Gastroesophageal sphincter (tissue), 4 donors: ENCODE measurements at places on chromosomes 4 and X.

DNA sequence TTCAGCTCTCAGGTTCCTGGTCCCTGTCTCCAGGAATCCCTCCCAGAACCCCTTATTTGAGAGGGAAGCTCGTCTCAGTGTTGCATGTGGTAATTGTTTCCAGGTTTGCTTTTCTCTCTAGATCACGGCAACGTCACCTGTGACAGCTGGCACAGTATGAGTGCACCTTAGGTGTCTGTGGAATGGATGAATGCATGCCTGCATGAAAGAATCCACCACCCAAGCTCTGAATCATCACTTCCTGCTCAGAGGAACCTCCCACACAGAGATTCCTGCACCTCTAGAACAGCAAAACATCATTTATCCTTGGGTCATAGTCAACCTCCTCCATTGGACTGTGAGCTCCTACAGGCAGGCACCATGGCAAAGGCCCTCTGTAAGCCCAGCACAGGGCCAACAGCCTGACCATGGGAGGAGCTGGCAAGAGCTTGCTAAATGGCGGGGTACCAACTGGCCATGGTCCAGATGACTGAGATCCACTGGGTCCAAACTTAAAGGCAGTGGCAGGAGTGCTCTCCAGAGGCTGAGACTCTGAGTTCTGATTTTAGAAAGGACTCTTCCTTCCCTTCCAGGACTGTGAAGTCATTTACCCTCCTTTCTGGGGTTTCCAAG lies 116.2 kb downstream of the SLC2A9 start:
- ATAC-seq = no peak

GRCh38 chr4:139025841-139026240 lies 10.3 kb downstream of the NOCT start:
- no peak for ATAC-seq

DNA sequence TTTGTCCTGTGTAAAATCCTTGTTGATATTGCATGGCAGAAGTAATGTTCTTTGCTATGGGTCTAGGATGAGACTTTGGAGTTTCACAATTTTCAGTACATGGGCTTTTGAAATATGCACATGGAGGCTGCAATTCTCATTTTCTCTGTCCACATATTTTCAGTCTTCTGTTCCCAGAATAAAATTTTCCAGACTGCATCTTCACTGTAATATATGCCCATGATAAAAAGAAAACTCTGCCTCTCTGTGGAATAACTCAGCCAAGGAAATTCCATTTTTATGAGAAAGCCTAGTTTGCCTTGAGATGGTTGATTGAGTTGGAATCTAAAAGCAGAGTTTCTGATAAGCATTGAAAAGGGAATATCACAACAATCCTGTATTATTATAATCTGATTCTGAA lies 601.4 kb upstream of the AADAT start:
- no peak for ATAC-seq

DNA sequence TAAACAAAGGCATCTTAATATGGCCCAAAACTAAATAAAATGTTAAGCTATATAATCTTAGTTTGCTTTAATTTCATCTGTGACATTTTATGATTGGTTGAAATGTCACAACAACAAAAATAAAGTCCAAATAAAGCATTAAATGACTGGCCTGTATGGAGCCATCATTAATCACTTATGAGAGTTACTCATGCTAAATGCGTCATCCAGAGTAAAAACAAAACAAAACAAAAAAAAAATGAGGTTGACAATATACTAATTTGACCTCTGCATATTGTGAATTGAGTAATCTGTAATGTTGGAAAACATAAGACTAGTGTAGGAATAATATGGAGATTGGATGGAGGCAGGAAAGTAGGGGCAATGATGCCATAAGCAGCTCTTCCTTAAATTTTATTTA lies 139.7 kb downstream of the MAPK10 start:
- no peak for ATAC-seq

- ATAC-seq = no peak
These were observed 258.1 kb upstream of the AGTR2 start for GRCh38 chrX:115912372-115912897.

GRCh38 chr4:81030981-81031791 lies 678 bp downstream of the BMP3 start:
- ATAC-seq = peak; percentile 38

DNA sequence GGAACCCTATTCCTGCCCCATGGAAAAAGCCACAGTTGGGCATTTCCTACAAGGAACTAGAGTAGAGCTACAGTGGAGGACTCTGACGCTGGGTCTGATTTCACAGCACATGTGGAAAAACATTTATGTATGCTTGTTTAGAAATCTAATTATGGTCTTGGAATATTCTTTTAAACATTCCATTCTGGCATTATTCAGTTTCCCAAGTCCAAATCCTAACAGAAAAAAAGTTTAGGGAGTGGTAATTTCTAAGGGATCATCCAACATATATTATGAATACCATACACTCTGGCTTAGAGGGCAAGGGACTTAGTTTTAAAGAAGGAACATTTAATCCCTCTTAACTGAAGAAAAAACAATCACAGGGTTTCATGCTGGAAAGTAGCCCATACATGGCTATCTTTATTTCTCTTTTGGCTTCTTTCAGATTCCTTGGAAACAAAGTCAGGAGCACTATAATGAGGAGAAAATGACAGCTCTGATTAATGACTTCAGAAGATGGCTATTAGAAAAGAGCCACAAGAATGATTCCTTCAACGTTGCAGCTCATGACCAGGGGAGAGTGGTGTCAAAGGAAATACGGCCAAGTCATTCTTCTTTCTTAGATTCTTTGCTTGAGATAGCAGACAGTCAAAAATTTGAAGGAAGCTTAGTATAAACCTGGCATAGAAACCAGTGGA lies 56.1 kb downstream of the CNGA2 start:
- ATAC-seq = no peak

DNA sequence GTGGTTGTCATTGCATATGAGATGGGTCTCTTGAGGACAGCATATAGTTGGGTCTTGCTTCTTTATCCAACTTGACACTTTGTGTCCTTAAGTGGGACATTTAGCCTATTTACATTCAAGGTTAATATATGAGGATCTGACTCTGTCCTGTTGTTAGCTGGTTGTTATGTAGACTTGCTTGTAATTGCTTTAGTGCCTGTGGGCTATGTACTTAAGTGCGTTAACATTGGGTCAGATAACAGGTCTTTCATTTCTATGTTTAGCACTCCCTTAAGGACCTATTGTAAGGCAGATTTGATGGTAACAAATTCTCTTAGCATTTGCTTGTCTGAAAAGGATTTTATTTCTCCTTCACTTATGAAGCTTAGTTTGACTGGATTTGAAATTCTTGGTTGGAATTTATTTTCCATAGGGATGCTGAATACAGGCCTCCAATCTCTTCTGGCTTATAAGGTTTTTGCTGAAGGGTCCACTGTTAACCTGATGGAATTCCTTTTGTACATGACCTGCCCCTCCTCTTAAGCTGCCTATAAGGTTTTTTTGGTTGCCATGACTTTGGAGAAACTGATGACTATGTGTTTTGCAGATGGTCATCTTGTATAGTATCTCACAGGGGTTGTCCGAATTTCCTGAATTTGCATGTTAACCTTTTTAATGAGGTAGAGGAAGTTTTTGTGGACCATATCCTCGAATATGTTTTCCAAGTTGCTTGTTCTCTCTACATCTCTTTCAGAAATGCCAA lies 162.0 kb downstream of the NKX6-1 start:
- no peak for ATAC-seq

DNA sequence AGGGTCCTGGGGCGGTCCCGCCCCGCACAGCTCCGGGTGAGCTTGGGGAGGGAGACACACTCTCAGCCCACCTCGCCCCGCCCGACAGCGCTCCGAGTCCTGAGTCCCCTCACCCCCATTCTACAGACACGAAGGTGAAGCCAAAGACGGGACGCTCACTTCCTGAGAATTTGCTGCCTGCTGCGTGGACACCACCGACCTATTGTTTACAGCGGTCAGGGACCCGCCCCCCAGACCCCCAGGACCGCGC lies 796 bp upstream of the ZNF141 start:
- peak; percentile 11 for ATAC-seq

- no peak for ATAC-seq
These were observed 997.2 kb upstream of the SLIT2 start for GRCh38 chr4:19254486-19254885.

- no peak for ATAC-seq
These were observed 4.3 kb upstream of the AADAT start for GRCh38 chr4:170093973-170094535.

- ATAC-seq = no peak
These were observed 182.1 kb upstream of the NUDT6 start for GRCh38 chr4:123104310-123105025.
